ENCODE measurements at places on chromosomes 2 and 18. TPM values are rescaled to one million over a fixed set of nuclear protein-coding genes. Genes with fewer than 3 reads are reported as not detected.

KCNG2 gene
- total RNA-seq = not detected

TTC39C gene
- 8.1 TPM for total RNA-seq

GFPT1 gene
- 79.3 TPM for total RNA-seq

ECEL1 gene
- total RNA-seq = 0.16 TPM

DNA sequence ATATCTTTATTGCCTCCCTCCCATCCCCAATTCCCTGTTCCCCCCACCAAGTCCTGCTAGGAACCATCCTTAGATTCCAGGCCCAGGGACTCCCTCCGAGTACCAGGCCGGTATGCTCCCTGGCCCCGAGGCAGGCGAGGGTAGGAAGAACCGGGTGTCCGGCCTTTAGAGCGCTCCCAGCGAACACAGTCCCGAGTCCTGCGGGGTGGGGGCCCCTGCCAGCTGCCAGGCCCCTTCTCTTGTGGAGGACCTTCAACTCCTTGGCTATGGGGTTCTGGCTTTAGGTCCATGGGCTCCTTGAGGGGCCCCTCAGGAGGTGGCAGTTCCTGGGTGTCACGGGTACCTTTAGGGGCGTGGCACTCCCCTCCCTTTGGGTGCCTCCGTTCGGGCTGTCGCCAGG lies 4.4 kb downstream of the BCS1L start:
- DNase-seq = no peak

Measured in mucosa of descending colon (tissue), 3 donors.